ENCODE measurements at places on chromosomes 5 and 9. TPM values are rescaled to one million over a fixed set of nuclear protein-coding genes. Genes with fewer than 3 reads are reported as not detected.

The OTULINL gene
- total RNA-seq = 0.17 TPM

The GIN1 gene
- 7.2 TPM for total RNA-seq

The ROPN1L gene
- 0.17 TPM for total RNA-seq

The HRH2 gene
- not detected for total RNA-seq

The CNTLN gene
- 16.7 TPM for total RNA-seq

The CACNA1B gene
- total RNA-seq = 0.17 TPM

The ZNF462 gene
- total RNA-seq = 27.4 TPM

The SGCD gene
- 67.5 TPM for total RNA-seq

The F2RL2 gene
- total RNA-seq = 13.1 TPM

The ZMAT2 gene
- 77.0 TPM for total RNA-seq

The MOB3B gene
- total RNA-seq = under 0.01 TPM

The LRRC8A gene
- total RNA-seq = 28.5 TPM

The ARSI gene
- 8.5 TPM for total RNA-seq

The TMEM215 gene
- total RNA-seq = not detected

The PCYOX1L gene
- total RNA-seq = 4.9 TPM

- DNase-seq = no peak
These were observed 372.1 kb downstream of the PDE4D start for GRCh38 chr5:59521476-59521875.

GRCh38 chr9:38112049-38112448 is 43.0 kb upstream of the SHB start:
- peak; percentile 8 for DNase-seq

GRCh38 chr5:428219-428618 is 14.8 kb upstream of the EXOC3 start:
- no peak for DNase-seq

DNA sequence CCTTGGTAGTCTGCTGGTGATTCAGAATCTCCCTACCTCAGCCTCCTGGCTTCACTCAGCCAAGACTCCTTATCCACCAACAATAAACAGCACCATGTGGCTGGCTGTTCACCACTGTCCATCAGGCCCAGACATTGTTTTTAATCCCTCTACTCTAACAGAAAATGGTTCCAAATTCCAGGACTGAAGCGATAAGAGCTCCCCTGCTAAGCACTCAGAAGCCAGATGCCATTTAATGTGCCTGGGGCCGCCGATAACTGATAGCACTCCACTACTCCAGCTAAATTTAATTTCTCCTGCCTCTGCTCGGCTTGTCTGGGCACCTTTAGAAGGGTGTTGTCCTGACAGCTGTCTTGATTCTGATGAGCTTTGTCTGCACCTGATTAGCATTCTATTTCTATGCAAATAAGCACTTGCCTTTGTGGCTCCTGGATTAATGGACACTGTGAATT is 47.1 kb downstream of the ZNF622 start:
- DNase-seq = no peak

DNA sequence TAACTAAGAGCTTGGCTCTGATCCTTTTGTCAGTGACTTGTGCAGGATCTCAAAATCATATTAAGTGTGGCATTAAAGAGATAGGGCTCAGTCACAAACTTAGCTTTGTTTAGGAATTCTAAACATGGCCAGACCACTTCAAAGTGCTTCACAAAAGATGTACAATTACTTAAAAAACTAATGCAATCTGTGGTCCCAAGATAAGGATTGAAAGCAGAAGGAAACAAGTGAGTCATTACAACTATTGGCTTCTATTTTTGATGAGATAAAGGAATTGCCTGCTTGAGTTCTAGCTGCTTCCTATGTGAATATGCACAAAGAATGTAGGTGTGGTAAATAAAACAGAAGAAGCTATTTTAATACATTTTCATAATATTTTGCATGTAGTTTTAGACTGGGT is 44.9 kb upstream of the SLC12A2 start:
- peak; percentile 87 for DNase-seq

DNA sequence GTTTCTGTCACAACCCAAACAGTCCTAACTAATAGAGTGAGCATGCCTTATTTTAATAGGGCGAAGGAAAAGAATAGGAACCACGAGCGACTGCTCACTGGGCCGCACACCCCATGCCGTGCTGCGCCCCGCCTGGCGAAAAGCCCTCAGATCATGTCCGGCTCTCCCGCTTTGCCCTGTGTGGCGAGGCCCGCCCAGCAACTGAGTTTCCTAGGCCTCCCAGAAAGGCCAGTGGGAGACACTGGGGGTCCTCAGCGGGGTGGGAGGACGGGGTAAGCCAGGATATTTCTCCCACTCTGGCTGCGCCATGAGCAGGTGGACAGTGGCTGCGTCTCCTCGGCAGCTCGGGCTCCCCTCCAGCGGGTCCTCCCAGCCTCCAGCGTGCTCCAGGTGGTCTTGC is 138.0 kb downstream of the GAPVD1 start:
- DNase-seq = no peak

DNA sequence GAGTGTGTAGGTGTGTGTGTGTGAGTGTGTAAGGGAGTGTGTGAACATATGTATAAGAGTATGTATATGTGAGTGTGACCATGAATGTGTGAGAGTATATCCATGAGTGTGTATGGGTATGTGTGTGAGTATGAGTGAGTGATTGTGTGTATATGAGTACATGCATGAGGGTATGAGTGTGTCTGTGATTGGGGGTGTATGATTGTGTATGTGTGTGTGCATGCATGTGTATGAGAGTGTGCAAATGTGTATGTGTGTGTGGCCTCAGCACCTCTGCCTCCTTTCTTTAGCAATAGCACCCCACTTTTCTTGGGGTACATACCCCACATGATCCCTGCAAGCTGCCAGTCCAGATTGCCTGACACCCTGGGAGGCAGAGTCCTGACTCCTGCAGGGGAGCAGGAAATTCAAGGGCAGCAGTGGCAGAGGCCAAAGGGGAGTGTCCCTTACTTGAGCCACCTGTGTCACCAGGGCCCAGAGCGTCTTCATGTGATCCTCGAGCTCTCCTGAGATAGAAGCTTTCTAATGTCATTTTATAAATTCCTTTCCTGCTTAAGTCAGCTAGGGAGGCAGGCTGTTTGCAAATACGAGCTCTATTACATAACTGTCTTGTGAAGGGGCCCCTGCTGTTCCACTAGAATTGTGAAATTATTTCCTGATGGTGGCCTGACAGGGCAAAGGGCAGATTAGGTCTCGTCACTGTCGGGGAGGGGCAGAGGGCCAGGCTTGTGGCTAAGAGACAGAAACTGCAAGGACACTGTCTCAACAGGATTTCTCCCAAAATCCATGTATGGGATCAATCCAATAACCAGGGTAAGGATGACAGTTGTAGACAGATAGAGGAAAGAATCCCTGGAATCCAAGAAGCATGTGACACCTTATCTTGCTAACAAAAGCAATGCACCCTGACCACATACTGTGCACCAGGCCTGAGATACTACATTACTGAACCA is 389.1 kb downstream of the GADD45G start:
- DNase-seq = no peak

GRCh38 chr5:91018200-91018599 is 364.9 kb downstream of the ARRDC3 start:
- peak; percentile 73 for DNase-seq

GRCh38 chr5:66891184-66891925 is 295.2 kb downstream of the MAST4 start:
- peak; percentile 22 for DNase-seq

DNA sequence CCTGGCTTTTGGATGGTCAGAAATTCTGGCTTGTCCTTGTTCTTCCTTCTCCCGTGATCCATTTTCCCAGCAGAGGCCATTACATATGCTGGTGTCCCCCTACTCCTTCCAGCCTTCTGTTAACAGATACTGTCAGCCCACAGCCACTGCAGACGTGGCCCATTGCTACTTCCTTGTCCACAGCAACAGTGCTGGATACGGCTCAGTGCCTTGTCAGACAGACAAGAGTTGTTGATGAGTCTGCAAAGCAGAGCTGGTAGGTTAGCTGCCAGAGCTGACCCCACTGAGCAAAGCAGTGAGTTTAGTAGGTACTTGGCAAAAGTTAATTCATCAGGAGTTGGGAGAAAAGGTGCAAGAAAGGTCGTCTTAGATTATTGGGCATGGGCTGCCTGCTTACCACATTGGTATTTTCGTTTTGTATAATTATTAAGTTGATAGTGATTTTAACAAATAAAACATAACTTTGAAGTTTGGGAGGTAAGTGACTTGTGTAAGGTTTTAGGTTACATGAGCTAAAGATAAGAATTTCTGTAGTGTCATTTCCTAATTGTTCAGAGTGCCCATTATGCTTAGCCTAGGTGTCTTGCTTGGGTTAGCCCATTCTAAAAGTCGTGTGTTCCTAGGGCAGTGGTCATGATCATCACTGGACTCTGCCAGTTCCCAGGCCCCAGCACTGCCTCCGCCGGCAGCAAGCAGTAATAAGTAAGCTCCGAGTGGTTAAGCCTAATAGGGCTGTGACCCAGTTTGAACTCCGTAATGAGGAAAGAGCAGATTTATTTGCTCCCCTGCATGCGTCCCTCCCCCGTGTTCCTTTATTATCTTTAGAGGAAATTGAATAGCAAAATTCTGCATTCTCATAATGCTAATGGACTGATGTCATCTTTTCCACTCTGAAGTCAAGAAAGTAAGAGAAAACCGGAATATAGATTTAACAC is 292.0 kb downstream of the FANCC start:
- peak; percentile 90 for DNase-seq

GRCh38 chr5:158910782-158911692 is 188.7 kb downstream of the EBF1 start:
- peak; percentile 11 for DNase-seq

GRCh38 chr5:57804007-57804444 is 321.4 kb upstream of the ACTBL2 start:
- peak; percentile 75 for DNase-seq

DNA sequence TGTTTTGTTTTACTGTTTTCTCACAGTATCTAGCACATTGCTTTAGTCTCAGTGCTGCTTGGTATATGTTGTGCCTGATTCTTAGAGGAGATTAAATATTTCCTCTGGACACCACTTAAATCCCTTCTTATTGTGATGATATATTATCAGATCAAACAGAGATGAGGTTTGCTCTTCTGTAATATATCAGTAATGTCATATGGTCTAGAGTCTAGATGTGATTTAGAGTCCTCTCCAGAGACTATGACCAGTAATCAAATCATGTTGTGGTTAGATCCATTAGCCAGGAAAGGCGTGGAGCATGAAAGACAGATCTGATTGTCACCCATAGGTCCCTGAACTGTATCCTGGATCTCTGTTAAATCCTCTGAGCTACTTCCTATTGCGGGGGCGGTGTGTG is 24.4 kb downstream of the CAMK4 start:
- no peak for DNase-seq

DNA sequence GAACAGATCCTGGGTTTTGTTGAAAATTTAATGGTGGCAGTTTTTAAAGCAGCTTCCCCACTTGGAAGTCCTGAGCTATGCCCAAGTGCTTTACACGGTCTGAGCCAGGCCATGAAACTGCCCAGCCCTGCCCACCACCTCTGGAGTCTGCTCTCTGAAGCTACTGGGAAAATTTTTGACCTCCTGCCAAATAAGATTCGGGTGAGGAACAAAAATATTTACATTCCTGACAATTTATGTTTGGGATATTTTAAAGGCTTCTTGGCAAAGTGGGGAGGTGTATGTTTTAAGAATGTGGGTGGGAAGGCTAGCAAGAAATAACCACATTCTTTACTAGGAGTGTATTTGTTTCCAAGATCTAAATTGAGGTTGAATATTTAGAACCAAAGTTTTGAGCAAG is 50.0 kb downstream of the HACD4 start:
- DNase-seq = peak; percentile 88

DNA sequence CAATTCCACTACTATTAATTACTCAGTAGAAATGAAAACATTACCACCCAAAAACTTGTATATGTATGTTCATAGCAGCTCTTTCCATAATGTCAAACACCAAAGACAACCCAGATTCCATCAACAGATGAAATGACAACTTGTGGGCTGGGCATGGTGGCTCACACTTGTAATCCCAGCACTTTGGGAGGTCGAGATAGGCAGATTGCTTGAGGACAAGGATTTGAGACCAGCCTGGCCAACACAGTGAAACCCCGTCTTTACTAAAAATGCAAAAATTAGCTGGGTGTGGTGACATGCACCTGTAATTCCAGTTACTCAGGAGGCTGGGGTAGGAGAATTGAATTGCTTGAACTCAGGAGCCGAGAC is 11.5 kb downstream of the UIMC1 start:
- no peak for DNase-seq

- DNase-seq = no peak
These were observed 58.2 kb upstream of the RXRA start for GRCh38 chr9:134267881-134268724.

GRCh38 chr9:129626625-129627284 is 792 bp downstream of the NTMT1 start:
- peak; percentile 91 for DNase-seq

DNA sequence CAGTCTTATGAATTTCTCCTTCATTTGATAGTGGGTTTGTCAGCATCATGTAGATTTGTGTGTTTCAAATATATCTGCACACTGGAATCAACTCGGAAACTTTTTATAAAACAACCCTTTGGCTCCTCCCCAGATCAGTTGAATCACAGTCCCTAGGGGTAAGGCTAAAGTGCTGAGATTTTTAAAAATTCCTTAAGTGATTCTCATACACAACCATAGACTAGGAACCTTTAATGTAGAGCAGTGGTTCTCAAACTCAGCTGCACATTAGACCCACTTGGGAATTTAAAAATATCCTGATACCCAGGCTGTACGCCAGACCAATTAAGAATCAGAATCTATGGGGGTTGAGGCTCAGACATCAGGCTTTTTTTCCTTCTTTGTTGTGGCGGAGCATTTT is 17.5 kb upstream of the JAK2 start:
- DNase-seq = peak; percentile 18

- no peak for DNase-seq
These were observed 60.3 kb upstream of the PJA2 start for GRCh38 chr5:109469896-109470662.

GRCh38 chr9:4964540-4964939 is 20.5 kb upstream of the JAK2 start:
- DNase-seq = no peak

GRCh38 chr5:33611877-33612276 is 171.1 kb downstream of the TARS1 start:
- peak; percentile 74 for DNase-seq

DNA sequence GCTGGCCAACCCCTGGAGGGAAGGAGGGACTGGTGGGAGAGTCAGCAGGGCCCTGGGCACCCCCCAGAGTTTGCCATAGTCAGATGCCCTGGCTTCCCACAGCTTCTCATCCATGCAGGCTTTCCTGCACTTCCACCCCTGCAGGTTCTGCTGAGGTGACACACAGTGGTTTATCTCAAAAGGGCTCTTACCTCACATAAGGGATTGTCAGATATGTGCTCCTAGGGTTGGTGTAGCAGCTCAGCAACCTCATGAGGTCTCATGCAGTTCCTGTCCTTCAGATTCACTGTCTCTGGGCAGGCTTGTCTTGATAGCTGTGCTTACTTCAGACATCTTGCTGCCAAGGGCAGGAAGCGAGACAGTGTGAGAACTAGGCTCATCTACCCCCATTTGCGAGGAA is 143.4 kb downstream of the KDM4C start:
- no peak for DNase-seq

Data from fibroblast of lung (primary cell).